ENCODE measurements at places on chromosomes 1 and 21.
A peak's percentile ranks its signal among the peaks of the same experiment; 100 is the strongest.

DNA sequence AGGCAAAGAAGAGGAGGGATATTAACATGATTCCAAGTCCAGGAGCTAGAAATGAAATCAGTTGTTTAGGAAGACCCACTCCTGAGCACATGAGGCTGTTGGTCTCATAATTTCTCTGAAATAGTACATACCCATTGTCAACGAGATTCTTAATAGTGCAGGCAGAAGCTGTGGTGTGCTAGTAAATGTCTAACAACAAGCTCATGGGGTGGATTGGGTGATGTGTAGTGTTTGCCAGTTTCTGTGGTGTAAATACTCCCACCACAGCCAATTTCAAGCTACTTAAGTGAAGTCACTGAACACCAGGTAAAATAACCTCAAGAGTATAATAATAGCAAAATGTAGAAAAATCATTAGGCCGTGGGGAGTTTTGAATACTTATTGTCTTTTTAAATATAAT lies 42.0 kb downstream of the SYF2 start:
- no peak for DNase-seq

- DNase-seq = no peak
Observed at GRCh38 chr1:211581526-211581925, 2.6 kb upstream of the SLC30A1 start.

DNA sequence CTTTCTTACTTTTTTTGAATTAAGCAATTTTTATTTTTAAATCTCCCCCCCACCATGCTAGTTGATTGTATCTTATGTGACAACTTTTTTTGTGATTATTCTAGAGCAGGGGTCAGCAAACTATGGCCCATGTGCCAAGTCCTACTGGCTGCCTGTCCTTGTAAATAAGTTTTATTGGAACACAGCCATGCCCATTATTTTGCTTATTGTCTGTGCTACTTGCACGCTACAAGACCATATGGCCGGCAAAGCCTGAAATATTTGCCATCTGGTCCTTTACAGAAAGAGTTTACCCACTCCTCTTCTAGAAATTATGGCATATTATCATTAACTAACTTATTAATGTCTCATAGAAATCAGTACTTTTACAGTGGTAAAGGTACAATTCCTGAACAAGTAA lies 51.7 kb downstream of the AK5 start:
- DNase-seq = no peak

GRCh38 chr1:207362962-207363860 lies 41.7 kb downstream of the CD55 start:
- no peak for DNase-seq

DNA sequence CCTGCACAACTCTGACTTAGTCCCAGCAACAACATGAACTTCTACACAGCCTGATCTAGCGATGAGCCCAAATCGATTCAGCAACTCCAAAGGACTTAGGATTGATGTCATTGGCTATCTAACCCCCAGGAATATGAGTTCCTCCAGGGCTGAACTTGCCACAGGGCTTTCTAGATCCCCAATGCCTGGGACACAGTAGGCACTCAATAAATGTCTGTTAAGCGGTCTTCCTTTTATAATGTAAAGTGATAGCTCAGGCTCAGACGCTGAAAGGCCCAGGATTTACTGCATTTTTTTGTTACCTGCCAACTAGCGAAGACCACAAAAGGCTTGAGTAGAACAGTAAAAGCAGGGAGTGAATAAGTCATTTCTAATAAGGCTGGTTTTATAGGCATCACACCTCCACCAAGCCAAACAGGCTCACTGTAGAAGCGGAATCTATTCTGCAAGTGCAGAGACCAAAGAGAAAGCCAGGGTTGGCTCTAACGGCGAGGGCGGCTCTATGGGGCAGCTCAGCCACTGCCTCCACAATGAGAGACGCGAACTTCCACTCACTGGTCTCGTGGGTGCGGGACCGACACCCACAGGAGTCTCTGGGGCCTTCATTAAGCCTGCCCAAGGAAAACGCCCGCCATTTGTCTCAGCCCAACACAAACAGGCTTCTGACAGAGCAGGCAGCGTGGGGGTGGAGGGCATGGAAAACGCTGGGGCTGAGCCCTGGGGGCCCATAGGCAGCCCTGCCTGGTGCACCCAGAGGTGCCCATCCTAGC lies 52.0 kb downstream of the HLCS start:
- no peak for DNase-seq

GRCh38 chr21:45355573-45355972 lies 49.4 kb upstream of the COL18A1 start:
- no peak for DNase-seq

DNA sequence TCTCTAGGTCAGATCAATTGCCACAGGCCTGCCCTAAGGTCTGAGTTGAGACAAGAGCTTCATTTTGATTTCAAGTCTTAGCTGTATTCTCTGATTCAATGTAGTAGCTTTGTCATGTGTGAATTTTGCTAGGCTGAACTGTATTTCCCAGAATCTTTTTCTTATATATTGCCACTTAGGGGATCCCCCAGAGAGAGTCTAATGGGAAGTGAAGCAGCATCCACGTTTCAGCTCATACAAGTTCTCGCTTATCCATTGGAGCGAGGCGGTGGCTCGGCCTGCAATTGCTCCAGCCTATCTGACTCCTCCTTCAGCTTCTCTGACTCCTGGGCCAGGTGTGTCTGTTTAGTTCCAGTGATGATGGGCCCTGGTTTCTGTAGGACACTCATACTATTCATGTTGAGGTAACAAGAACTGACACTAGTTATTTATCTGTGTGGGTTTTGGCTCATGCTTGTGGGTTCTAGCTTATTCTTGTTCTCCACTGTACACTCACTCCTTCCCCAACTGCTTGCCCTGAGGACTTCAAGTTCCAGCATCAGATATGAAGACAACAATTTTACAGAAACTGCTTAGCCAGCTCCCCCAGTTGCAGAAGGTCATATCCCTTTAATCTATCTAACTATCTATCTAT lies 48.2 kb downstream of the TBX19 start:
- no peak for DNase-seq

- no peak for DNase-seq
Observed at GRCh38 chr1:214303141-214303930, 22.4 kb downstream of the SMYD2 start.

GRCh38 chr1:29361686-29362085 lies 125.4 kb downstream of the PTPRU start:
- DNase-seq = no peak

- DNase-seq = no peak
Observed at GRCh38 chr21:20646431-20647165, 351.6 kb upstream of the NCAM2 start.

DNA sequence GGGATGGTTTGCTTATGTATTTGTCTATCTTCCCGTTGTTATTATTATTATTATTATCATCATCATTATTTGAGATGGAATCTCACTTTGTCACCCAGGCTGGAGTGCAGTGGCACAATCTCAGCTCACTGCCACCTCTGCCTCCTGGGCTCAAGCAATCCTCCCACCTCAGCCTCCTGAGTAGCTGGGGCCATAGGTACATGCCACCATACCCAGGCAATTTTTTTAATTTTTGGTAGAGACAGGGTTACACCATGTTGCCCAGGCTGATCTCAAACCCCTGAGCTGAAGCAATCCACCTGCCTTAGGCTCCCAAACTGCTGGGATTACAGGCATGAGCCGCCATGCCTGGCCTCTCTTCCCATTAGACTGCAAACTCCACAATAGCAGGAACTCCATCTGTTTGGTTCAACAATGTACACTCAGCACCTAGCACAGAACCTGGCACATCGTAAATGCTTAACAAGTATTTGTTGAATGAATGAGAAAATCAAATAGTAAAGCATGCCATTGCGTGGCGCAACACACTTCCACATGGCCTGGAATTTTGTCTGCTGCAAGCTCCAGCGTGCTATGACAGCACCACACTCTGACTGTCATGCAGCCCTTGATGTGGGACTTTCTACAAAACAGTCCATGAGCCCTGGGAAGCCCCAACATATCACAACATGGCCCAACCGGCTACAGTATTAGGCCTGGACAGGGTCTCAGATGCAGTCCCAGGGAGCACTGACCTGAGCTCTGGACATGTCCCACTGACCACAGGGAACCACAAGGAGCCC lies 3.8 kb upstream of the TINAGL1 start:
- no peak for DNase-seq

GRCh38 chr1:182246783-182247182 lies 144.8 kb downstream of the GLUL start:
- DNase-seq = no peak

GRCh38 chr1:44318097-44319088 lies 36.7 kb downstream of the ERI3 start:
- peak; percentile 33 for DNase-seq

DNA sequence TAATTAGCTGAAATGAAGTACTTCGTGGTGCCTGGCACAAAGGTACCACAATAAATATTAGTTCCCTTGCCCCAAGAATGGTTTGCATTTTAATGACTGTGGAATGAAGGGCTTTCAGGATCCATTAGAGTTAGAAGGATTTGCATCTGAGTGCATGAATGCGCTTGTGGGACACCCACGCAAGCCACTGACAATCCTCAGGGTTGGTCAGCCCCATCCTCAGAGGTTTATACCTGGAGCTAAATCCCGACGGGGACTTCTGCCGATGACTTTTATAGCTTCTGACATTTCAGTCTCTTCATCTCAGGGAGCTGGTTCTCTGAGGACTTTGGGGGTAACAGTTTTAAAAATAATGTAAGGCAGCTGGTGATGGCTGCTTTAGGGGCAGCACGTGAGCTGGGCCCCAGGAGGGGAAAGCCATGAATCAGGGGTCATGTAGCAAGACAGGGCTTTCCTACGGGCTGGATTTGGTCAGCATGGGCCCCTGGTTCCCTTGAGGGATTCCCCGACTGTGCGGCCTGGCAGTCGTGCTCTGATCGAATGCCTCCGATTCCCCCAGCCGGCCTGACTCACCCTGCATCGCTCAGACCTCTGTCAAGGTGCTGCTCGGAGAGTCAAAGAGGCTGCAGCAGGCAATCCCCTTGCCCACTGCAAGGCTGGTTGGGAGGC lies 20.8 kb upstream of the IL10 start:
- DNase-seq = no peak

DNA sequence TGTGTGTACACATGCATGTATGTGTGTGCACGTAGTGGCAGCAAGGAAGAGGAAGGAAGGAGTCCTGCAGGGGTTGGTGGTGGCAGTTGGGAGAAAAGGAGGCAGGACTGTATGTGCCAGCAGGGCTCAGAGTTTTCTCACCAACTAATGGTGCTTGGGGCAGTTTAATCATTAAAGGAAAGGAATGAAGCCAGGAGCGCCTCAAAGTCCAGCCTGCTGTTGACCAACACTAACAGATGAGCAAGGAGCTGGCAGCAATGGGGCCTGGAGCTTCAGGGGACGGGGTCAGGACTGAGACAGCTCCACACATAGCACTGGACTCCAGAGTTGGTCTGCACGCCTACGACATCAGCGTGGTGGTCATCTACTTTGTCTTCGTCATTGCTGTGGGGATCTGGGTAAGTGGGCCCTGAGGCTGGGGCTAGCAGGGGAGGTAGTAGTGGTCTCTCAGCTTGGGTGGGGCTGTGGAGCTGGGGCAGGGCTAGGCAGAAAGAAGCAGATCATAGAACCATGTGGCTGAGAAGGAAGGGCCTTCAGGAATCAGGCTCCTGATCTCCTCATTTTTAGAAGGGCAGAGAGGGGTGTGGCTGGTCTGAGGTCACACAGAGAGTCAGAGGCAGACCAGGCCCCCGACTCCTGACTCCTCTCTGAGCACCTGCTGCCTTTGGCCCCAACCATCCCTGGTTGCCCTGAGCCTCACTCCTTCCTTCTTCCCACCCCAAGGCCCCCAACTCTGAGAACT lies at the start of gene SLC5A9:
Gene SLC5A9 (plus strand): TSS at position 216 of the 742 bp plus-strand sequence. CDS start 21 bp downstream, at position 237.
- DNase-seq = no peak

DNA sequence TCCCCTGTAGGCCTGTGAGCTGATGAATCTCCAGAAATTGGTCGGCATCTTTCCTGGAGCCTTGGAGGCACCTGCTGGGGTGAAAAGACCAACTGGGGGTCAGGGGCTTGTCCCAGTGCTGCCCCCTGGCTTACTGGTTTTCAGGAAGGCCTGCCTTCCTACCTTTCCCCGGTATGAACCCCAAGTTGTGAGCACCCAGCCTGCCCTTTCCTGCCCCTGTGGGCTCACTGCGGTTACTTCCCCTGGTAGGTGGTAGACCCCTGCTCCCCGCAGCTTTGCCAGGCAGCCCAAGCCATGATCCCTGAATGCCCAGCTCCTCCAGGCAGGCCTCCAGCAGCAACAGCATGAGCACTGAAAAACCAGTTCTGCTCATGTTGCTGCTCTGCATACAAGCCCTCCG lies 10.2 kb downstream of the DMRTB1 start:
- no peak for DNase-seq

DNA sequence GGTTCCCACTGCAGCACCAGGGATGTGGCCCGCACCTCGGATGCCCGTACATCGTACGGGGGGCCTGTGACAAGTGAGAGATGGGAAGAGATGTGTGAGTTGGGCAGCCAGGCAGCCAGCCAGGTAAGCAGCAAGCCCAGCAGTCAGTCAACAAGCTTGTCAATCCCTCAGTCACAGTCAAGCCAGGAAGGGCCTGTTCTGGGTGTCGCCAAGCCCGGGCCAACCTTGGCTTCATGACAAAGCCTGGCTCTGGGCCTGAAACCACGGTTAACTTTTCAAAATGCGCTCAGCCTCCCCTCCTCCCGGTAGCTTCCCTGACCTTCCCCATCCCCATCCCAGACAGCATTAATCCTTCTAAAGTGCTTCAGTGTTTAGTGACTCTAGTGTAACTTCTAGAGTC lies 31.8 kb downstream of the MYOM3 start:
- no peak for DNase-seq

DNA sequence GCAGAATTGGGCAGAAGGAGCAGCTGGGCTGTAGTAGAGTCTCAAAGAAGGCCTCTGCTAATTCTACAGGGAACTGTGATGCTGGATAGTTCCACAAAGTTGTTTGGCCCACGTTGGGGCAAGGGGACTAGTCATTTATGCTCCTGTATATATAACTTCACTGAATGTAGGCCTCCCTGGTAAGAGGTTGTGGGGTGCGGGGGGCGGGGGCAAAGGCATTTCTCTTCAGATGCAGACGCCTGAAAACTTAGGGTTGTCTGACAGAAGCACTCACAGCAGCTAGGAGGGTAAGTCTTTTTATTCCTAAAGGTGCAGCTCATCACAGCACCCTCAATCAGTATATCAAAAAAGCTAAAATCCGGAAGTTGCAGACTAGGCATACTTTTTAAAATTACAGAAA lies 38.5 kb upstream of the DENND1B start:
- DNase-seq = no peak

DNA sequence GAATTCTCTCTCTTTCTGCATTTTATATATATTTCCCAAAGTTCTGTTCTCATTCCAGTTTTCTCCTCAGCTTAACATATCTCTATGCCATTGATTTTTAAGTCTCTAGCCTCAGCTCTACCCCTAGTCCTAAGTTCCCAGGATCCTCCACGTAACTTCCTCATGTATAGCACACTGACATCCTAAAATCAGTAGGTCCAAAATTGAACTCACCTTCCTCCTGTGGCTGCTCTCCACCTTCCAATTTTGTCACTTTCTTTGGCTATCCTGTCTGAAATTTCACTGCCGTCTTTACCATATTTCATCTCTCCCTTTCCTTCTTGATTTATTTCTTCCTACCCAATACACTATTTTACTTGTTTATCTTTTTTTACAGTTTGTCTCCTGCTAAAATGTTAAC lies 1.5 kb downstream of the SLAMF6 start:
- DNase-seq = no peak

Measured in stimulated activated CD4-positive, alpha-beta T cell treated with anti-CD3 and anti-CD28 coated beads, Interleukin-12 subunit alpha, Interleukin-12 subunit beta, amount 100 ng/mL, for 4 hours (primary cell).